ENCODE measurements at places on chromosomes 3 and 15.

GRCh38 chr3:119297169-119297568, 3.0 kb downstream of the ARHGAP31 start:
- peak; percentile 77 for DNase-seq

DNA sequence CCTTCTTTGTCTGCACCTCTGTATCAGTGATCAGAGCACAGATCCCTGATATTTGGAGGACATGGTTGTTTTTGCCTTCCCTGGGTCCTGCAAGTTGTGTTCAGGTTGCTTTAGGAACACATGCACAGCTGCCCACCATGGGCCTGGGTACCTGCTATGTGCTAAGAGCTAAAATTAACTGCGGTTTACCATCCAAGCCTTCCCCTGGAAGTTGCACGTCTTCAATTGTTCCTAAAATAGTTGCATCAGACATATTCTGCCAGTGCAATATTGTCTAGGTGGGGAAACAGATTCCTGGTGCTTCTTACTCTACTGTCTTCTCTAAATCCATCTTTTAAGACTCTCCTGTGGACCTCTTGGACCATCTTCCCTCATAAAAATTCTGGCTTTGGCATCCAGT, 80.9 kb downstream of the PDE8A start:
- no peak for DNase-seq

GRCh38 chr3:101119535-101119934, 126.3 kb upstream of the ABI3BP start:
- DNase-seq, result no peak

DNA sequence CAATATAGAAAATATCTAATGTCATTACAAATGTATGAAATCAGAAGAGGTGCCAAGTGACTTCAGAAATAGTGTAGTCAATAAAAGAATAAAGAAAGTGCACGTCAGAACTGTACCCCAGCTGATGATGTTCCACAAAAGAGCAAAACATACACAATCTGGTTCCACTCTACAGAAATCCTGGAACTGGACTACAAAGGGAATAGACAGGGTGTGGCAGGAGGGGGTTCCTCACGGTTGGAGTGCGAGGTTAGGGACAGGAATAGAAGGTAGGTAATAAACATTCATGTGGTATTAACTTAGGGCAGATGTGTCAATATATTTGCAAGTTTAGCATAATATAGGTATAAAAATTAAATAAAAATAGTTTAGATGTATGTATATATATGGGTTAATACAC, 103.3 kb upstream of the GOLGA6L6 start:
- no peak for DNase-seq

- DNase-seq, result no peak
Observed at GRCh38 chr15:88769161-88769971, 33.9 kb upstream of the ACAN start.

GRCh38 chr3:72223116-72223515, 438.2 kb upstream of the PROK2 start:
- no peak for DNase-seq

GRCh38 chr15:64348455-64348854, 7.5 kb downstream of the CSNK1G1 start:
- DNase-seq, result peak; percentile 36

DNA sequence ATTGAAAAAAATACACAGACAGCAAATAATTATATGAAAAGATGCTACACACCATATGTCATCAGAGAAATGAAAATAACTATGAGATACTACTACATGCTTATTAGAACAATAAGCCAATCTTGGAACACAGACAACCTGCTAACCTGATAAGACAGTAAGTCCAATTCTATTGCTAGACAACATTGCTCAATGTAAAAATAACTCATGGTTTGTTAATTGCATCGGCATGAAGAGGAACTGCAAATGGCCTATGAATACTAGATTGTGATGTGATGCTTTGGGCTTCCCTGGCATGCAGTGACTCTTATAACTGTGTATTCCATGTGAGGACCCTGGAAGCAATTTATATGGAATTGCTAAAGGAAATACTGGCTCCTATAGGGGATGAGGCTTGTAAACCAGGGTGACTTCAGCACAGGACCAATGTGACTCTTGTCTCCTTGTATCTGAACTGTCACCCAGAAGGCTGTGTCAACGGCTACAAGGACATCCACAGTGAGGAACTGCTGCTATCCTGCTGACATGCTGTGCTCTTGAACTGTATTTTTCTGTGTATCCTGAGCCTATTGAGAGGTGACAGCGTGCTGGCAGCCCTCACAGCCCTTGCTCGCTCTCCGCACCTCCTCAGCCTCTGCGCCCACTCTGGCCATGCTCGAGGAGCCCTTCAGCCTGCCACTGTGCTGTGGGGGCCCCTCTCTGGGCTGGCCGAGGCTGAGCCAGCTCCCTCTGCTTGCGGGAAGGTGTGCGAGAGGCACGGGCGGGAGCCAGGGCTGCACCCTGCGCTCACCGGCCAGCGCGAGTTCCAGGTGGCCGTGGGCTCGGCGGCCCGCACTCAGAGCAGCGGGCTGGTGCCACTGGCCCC, 385.7 kb downstream of the CNTN4 start:
- DNase-seq, result no peak

- DNase-seq, result no peak
Observed at GRCh38 chr15:63363292-63363691, 18.4 kb downstream of the CA12 start.

- no peak for DNase-seq
Observed at GRCh38 chr3:14330508-14330907, 71.9 kb upstream of the SLC6A6 start.

GRCh38 chr15:66364944-66365528, 8.6 kb upstream of the TIPIN start:
- DNase-seq, result no peak

GRCh38 chr3:62229908-62230307, 143.4 kb downstream of the FEZF2 start:
- DNase-seq, result peak; percentile 23

GRCh38 chr3:71564361-71564760, 19.2 kb downstream of the FOXP1 start:
- peak; percentile 68 for DNase-seq

GRCh38 chr3:197428117-197428801, 127.5 kb downstream of the BDH1 start:
- peak; percentile 36 for DNase-seq

- peak; percentile 44 for DNase-seq
Observed at GRCh38 chr3:32203854-32204253, 34.6 kb upstream of the CMTM8 start.

GRCh38 chr3:27165321-27165721, 203.9 kb downstream of the NEK10 start:
- peak; percentile 98 for DNase-seq

- no peak for DNase-seq
Observed at GRCh38 chr3:45333549-45333948, 54.8 kb upstream of the LARS2 start.

DNA sequence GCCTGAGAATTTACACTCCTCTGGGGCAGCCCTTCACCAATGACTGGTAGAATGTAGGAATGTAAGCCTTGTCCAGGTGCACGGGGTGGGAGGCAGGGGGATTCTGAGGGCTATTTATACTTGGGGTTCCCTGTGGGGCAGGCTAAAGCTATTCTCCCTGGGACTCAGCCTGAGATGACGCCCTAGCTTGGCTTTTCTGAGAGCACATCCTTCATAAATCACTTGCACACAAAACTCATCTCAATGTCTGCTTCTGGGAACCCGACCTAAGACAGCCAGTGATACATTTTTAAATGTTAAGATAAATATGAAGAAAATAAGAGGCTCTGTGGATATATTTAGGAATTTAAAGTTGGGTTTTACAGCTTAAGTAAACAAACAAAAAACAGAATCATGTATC, 16.6 kb downstream of the TMEM158 start:
- no peak for DNase-seq

GRCh38 chr15:66071160-66071920, 182.2 kb downstream of the MEGF11 start:
- no peak for DNase-seq

DNA sequence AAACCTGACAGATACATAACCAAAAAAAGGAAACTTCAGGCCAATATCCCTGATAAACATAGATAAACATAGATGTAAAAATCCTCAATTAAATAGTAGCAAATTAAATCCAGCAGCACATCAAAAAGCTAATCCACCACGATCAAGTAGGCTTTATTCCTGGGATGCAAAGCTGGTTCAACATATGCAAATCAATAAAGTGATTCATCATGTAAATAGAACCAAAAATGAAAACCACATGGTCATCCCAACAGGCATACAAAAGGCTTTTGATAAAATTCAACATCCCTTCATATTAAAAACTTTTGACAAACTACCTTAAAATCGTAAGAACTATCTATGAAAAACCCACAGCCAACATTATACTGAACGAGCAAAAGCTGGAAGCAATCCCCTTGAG, 882.2 kb downstream of the NTRK3 start:
- no peak for DNase-seq

- no peak for DNase-seq
Observed at GRCh38 chr3:15316998-15317435, 15.4 kb downstream of the SH3BP5 start.

- DNase-seq, result peak; percentile 79
Observed at GRCh38 chr3:48614044-48614443, 4.6 kb upstream of the UQCRC1 start.

GRCh38 chr3:67737906-67738865, 83.8 kb upstream of the SUCLG2 start:
- no peak for DNase-seq

- no peak for DNase-seq
Observed at GRCh38 chr15:58870451-58870850, 63.0 kb downstream of the SLTM start.

DNA sequence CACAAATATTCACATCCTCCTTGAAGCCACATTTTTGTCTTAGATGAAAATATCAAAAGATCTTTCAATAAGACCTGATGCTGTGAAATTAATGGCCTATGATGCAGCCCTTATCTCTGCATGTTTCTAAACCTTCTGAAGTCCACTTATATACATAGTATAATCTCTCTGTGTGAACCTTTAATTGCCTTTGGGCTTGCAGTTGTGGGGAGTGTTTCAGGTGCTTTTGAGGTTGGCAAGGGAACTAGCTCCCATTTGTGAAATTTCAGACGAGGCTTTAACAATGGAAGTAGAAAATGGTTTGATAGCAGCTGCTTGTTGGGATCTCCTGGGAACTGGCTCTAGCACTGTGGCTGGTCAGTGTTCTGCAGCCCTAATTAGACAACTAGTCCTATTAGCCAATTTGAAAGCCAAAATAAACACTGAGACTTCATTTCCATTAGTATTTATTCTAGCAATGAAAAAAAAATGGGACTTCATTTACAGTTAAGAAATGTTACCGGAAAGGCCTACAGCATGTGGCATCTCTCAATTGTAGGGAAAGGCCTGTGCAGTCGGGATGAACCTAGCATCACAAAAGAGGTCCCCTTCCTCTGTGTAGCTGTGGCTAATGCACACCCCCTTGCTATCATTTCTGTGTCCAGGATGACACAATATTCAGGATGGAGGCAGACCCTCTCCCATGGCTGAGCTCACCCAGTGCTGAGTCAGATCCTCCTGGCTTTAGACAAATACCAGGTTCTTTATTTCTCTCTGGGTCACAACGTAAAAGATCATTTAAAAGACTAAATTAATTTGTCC, 140.7 kb upstream of the TRIM42 start:
- no peak for DNase-seq

DNA sequence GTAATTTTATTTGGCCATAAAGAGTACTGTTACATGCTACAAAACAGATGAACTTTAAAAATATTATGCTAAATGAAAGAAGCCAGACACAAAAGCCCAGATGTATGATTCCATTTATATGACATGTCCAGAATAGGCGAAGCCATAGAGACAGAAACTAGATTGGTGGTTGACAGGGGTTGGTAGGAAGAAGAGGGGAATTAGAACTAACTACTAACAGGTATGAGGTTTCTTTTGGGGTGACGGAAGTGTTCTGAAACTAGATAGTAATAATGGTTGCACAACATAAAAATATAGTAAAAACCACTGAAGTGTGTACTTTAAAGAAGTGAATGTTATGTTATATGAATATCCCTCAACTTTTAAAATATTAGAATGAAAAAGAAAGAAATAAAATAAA, 66.1 kb downstream of the GBE1 start:
- DNase-seq, result no peak

DNA sequence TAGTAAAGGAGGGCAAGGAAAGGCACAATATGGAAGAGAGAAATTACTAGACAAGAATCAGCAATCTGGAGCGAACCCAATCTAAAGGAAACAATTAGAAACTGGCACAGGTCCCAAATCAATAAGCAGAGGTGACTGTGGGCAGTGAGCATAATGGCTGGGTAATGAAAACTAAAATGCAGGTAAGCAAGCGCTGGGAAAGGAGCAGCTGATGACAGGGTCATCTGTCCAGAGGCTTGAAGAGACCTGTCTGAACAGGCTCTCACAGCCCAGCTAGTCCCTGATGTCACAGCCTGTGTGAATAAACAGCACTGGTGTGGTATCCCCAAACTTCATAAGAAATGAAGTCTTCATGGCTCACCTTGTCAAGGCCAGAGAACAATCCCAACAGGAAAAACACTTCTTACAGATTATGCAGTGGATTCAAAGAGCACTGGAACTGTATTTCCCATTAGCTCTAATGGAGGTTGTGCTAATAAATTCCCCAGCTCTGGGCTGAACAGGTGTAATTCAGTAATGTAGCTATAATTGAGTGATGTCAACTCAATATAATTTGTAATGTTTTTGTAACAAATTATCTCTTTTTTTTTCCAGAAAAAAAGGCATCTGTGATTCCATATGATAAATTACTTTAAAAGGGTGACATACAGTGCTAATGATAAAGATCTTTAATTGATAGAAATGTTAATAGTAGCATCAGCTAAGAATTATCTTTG, 197.3 kb downstream of the FHIT start:
- peak; percentile 14 for DNase-seq
